ENCODE measurements at places on chromosomes 7 and 10.

DNA sequence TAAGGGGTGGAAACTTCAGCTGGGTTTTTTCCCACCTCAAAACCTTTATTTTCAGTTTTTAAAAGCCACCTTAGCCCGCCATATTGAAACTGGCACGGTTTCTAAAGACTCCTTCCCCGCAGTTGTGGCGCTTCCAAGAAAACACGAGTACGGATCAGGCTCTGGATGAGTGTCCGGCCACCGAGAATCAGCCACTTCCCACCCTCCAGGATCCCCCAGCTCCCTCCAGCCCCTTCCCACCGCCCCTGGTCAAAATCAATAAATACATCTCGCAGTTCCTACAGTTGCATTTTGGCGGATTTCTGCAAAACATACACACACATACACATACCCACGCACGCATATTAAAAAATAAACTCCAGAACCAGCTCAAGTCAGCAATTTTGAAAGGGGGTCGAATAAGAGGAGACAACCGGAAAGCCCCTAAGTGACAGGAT lies 1.1 kb downstream of the SFMBT2 start:
- no peak for DNase-seq

GRCh38 chr7:128708824-128709223 lies 30.3 kb upstream of the CALU start:
- DNase-seq, result no peak

GRCh38 chr10:58281092-58281752 lies 12.3 kb downstream of the CISD1 start:
- DNase-seq, result peak; percentile 17

- peak; percentile 25 for DNase-seq
Measured at GRCh38 chr10:36441557-36441956, 683.8 kb upstream of the ANKRD30A start.
